NCI-H510A (cell line): ENCODE measurements at places on chromosomes 13 and 19.
A peak's percentile ranks its signal among the peaks of the same experiment; 100 is the strongest.

DNA sequence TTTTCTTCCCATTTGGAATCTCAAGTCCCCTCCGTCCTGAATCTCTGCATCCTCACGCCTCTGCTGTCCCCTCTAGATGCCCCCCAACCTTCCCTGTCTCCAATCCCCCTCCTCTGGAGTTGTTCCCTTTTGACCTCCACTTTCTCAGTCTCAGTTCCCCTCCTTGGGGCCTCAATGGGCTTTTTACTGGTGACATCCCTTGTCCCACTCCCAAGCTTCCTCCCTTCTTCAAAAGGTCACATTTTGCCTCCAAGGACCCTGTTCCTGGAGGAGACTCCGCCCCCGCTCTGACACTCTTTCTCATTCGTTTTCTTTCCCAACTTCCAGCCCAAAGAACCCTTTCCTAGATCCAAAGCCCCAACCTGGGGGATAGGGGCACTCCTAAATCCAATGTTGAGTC, 1.0 kb downstream of the AP2S1 start:
- no peak for DNase-seq

DNA sequence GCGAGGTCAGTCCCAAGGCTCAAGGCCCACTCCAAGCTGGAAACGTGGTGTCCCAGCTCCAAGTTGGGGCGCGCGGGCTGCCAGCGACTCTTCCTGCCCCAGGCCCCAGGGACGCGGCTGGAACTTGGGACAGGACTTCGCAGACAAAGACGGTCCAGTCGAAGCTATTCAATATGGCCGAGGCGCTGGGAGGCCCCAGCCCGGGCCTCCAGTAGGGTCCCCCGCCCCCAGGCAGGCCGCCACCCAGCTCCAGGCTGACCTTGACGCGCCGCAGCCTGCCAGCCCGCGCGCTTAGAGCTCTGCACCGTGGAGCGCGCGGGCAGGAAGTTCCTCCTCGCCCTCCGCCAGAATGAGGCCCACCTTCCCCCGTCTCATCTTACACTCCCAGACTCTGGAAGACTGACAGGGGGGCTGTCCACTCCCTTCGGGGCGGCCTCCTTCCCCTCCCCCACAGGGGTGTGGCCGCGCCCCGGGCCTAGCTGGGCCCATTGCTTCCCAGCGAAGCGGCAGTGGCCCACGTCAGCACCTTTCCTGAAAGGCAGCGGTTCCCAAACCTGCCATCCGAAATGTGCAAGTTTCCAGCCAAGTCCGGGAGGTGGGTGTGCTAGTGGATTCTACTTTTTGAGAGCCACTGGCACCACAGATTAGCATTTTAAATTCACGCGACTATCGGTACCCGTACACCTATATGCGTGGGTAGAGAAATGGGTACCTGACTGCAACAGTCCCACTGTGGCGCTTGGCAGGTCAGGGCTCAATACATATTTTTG, at the start of gene CCDC8:
Gene CCDC8, minus strand, starts transcription at position 303 of the 770 bp plus-strand sequence. CDS start 754 bp downstream, outside the sequence.
- DNase-seq = peak; percentile 93

- no peak for DNase-seq
Observed at GRCh38 chr13:49208619-49209018, 11.5 kb upstream of the MLNR start.

GRCh38 chr19:32630338-32630737, 44.6 kb downstream of the ANKRD27 start:
- DNase-seq = no peak

DNA sequence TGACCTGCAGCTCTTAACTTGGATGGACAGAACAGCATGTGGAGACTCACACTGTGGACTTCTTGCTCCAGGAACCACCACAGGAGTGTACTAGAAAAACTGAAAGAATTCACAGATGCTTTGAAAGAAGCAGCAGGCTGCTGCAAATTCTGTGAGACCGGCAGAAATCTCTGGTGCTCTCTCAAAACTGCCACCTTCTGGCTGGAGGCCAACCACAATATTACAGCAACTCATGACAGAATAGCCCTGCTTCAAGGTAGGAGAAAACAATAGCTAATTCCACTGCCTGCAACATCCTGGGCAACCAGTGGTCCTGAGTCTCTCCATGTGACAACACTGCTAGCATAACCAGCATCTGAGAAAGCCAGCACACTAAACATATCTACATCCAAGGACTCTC, 26.9 kb downstream of the CDK8 start:
- no peak for DNase-seq

DNA sequence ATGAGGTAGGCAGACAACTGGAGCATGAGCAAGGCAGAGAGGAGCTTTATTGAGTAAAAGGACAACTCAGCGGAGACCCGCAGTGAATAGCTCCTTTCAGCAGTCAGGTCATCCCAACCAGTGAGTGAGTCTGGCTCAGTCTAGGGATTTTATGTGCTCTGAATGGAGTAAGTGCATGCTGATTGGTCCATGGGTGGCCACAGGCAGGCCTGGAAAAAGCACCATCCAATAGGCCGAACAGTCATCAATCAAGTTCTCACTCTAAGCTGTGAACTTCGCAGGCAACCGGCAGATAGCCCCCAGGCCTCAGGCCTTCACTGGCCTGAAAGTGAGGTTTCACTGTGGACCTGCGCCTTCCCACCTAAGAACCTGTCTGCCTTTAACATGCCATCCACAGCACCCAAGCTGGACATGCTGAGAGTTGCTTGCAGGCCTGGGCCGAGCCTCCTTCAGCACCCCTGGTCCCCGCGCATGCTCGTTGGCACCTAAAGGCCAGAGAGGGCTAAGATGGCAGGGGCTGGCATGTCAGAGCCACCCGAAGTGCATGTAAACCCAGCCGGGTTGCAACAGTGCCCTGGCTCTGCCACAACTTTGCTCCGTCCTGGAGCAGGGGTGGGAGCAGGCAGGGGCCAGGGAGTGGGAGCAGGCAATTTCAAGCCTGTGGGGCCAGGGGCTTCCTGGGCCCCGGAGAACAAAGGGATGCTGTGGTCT, 698.7 kb downstream of the SLITRK1 start:
- DNase-seq = no peak

- peak; percentile 48 for DNase-seq
Observed at GRCh38 chr19:34220472-34221063, 33.8 kb upstream of the GARRE1 start.
